Pulmonary artery endothelial cell (primary cell): ENCODE measurements at places on chromosomes 7 and 10.
A peak's percentile ranks its signal among the peaks of the same experiment; 100 is the strongest.

GRCh38 chr10:31808258-31809218 is 120.1 kb downstream of the ARHGAP12 start:
- DNase-seq: peak; percentile 30

DNA sequence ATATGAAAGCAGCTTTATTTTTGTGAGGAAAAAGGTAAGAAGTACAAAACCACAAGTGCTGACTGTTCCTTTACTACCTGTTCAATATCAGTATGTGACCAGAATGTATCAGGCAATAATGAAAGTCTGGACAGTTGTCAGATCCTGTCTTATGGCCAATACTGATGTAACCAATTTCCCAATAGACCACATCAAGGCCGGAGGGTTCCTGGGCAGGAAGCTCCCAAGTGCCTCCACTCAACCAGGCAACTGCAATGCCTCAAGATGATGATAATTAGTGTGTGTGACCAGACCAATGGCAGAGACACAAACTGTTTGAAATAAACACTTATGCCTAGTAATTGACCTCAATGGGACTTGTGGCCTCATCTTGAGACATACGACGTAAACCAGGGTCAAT is 149.4 kb upstream of the ASAH2 start:
- DNase-seq: no peak

DNA sequence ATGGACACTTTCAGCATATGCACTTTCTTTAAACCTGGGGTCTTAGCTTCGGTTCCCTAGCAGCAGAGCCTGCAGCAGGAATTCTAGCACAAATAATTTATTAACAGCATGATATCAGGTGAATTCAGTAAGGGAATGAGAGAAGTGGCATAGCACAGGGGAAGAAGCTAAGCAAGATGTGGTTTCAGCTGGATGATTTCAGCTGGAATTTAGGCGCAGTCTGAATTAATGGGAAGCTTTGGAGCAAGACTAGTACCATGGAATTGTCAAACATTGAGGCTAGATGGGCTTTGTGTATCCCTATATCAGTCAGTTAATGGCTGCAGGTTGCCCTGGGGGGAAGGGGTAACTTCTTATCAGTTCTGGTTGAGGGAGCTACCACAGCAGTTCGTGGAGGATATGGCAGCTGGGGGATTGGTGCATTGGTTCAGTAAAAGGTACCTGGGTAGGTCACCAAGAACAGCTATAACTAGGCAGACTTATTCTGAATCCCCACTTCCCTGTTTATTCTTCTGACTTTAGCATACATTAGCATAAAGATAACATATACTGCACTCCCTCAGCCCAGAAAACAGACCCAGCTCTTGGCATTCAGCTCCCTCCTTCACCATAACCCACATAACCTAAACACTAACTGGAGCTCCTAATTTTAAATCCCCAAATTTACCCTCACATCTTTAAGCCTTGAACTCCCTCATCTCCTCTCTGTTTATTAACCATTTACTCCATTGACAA is 46.8 kb upstream of the NAMPT start:
- DNase-seq: no peak

DNA sequence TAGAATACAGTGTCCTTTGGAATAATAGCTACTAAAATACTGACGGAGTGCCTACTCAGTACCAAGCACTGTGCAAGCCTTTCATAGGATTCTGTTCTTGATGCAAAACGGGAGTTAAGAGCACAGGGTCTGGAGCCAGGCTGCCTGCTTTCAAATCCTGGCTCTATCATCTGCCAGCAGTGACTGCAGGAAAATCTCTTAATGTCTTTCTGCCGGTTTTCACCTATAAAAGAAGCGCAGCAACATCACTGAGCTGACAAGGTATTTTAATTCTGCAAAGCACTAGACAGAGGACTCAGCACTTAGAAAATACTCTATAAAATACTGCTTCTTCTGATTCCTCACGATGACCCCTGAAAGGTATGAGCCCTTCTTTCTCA is 659 bp downstream of the FIGNL1 start:
- DNase-seq: no peak

DNA sequence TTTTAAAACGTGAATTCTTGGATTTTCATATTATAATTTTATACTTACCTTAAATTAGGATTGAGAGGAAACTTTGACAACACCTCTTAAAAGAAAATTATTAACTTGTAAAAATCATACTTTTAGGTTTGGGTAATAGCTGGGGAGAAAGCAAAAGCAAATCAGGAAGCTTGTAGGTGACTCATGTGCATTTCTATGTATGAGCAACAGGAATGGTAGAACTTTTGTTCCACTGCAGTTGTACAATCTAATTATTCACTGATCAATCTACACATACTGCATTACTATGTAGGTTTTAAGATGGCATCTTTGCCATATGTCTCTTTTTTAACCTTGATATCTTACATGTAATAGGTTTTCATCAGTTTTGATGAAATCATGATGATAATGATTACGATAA is 223.2 kb downstream of the PRKG1 start:
- no peak for DNase-seq

DNA sequence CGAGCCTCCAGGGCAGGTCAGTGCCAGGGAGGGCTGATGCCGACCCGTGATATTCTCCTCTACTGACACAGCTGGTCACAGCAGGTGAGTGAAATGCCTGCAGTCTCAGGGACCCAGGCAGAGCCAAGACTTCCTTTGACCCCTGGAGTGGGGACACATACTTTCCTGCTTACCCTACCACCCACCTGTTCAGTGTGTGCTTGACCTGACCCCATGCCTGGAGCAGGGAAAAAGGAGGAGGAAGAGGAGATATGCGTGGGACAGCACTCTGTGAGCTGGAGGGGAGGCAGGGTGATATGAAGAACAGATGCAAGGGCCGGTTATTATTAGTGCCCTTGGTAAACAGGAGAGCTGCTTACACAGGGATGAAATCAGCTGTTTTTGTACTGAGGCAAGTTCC is 40.8 kb upstream of the WIPF3 start:
- DNase-seq: no peak

GRCh38 chr10:90592638-90593302 is 265.1 kb downstream of the HTR7 start:
- no peak for DNase-seq

- DNase-seq: no peak
These were observed 6.9 kb upstream of the VGF start for GRCh38 chr7:101172005-101172853.

GRCh38 chr10:31876652-31877352 is 51.8 kb downstream of the ARHGAP12 start:
- DNase-seq: no peak

DNA sequence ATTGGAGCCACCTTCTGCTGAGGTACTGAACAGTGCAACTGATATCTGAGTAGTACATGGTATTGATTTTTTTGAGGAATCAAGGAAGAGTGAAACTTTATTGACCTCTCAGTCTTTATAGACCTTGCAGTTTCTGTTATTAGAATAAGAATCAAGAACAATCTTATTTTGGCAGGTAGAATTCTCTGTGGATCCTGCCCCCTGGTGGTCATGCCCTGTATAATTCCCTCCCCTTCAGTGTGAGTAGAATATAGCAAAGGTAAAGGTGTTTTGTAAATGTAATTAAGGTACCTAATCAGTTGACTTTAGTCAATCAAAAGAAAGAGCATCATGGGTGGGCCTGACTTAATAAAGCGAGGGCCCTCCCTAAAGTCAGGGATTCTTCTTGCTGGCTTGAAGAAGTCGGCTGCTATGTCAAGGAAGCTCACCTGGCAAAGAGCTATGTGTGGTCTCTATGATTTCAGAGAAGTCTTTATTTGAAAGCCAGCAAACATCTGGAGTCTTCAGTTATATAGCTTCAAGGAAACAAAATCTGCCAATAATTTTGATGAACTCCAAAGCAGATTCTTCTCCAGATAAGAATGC is 142.8 kb downstream of the LSM5 start:
- no peak for DNase-seq

- no peak for DNase-seq
These were observed 46.0 kb downstream of the CDC123 start for GRCh38 chr10:12241810-12242529.

GRCh38 chr7:21927693-21928092 is 18.0 kb downstream of the CDCA7L start:
- no peak for DNase-seq

DNA sequence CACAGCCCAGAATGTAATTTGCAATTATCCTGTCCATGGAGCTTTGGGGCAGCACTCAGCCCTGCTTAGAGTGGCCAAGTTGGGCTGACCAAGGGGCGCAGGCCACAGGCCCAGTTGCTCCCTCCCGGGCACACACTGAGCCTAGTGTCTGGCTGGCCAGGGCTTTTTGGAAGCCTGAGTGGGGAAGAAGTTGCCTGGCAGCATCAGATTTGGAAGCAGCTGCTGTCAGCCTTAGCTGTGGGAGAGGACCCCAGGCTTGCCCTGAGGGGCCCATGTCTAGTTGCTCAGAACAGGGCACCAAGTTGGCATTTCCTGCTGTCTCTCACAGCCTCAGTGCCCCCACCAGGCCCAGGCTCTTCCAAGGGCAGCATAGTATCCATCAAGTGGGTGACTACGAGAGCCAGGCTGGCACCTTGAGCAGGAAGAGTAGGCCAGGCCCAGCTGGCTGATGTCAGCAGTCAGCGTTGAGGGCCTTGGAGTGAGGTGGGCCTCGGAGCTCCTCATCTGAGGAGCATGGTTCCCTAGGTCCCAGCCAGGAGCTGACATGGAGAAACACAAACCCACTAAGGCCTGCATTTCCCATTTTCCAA is 14.4 kb downstream of the ANTXRL start:
- DNase-seq: no peak

DNA sequence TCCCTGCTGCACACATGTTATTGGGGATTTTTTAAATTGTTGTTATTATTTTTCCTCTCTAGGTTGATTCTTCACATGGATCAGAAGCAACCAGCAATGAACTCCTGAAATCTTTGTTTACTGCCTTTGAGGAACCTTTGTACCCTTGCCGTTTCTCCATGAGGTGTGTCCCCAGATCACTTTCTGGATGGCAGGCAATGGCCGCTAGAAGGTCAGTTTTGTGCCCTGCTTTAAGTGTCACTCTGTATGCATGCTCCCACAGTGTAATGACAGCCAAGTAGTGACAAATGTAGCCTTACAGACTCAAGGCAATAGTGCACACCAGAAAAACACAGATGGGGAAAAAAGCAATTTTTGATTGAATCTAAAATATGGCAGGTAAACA is 47.7 kb upstream of the NRP1 start:
- DNase-seq: no peak

DNA sequence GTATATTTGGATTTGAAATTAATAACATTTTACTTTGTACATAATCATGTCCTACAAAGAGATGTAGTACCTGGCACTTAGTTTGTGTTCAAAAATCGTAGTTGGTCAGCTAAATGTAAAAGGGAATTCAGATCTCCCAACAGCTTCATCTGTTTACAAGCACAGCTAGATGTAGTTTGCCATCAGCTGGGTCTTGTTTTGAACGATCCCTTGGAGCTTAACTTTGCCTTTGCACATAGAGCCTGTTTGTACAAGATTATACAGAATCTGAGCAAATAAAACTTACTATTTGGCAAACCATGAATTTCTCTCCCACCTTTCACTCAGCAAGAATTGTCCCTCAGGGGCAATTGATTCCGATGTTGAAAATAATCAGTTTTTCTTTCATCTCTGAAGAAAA is 36.1 kb upstream of the ADD3 start:
- DNase-seq: no peak

DNA sequence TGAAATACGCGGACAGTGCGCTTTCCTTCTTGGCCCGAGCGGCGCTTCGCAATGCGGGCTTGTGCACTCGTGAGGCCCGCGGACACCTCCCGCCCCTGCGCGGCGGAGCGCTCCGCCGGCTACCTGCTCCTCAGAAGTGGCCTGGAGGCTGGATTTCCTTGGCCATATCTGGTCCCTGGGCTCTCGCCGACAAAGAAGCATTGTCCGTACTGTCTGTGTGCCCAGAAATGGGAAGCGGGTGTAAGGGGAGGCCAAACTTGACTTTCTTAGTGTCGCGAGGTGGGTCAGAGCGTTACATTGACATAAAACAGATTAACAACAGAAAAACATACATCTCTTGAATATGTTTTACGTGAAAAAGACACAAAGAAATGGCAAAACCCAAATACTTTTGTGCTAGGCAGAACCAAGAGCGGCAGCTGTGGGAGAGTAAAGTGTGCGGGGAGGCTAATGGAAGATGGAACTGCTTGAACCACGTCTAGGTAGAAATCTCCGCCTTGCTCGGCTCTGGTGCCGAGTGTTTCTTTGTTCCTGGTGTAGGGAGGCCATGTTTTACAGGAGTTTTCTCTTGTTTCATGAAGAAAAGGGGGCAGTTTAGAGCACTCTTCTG is 1.4 kb downstream of the LANCL2 start:
- no peak for DNase-seq

- DNase-seq: peak; percentile 35
These were observed 27.2 kb downstream of the ATE1 start for GRCh38 chr10:121900443-121901174.

GRCh38 chr10:46268076-46268881 is 18.5 kb upstream of the ANTXRL start:
- no peak for DNase-seq

- no peak for DNase-seq
These were observed 51.4 kb downstream of the PKD1L1 start for GRCh38 chr7:47896809-47897423.

DNA sequence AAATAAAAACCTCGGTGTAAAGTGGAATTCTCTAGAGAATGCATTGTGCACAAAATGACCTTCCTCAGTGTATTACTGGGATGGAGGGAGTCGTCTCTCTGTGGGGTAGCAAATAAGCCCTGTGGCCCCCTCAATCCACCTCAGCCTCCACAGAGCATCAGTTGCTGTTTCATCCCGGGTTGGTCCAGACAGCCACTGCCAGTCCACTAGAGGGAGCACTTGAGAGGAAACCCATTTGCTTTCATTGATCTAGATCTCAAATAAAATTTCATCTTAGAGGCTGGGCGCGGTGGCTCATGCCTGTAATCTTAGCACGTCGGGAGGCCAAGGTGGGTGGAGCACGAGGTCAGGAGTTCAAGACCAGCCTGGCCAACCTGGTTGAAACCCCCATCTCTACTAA is 1128.7 kb downstream of the CNTNAP2 start:
- no peak for DNase-seq

DNA sequence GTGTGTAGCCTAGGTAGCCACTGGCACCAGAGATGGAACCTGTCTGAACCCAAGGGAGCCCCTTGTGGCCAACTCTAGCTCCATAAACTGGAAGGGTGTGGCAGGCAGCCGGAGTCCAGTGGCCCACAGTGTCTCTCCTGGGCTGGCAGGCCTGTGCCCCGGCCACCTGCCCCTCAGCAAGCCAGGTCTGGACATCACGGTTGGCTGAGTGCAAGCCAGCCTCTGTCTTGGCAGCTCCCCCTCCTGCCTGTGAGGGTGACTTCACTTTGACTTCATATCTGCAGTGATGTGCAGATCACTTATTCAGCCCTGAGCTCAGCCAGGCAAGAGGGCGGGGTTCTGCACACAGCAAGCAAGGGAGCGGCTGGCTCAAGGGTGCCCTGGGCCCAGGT is 1.3 kb upstream of the RET start:
- DNase-seq: no peak

- DNase-seq: no peak
These were observed 868 bp downstream of the TIAL1 start for GRCh38 chr10:119595676-119596515.

GRCh38 chr7:150385302-150385723 is 6.2 kb downstream of the ZNF775 start:
- DNase-seq: no peak

GRCh38 chr10:79029478-79030390 is 39.0 kb upstream of the ZMIZ1 start:
- DNase-seq: no peak
